ENCODE measurements at places on chromosomes 2 and 18. TPM values are rescaled to one million over a fixed set of nuclear protein-coding genes. Genes with fewer than 3 reads are reported as not detected.

- no peak for DNase-seq
These were observed 9.7 kb downstream of the PROKR1 start for GRCh38 chr2:68653034-68653433.

Gene FSIP2
- total RNA-seq: not detected

- no peak for DNase-seq
These were observed 92.8 kb upstream of the BARD1 start for GRCh38 chr2:214902286-214902685.

- DNase-seq: no peak
These were observed 384.3 kb upstream of the SYT4 start for GRCh38 chr18:43661570-43661969.

GRCh38 chr2:132416723-132417395 lies at the start of gene GPR39:
GPR39 (plus strand) TSS chr2:132416805.
- DNase-seq: no peak

DNA sequence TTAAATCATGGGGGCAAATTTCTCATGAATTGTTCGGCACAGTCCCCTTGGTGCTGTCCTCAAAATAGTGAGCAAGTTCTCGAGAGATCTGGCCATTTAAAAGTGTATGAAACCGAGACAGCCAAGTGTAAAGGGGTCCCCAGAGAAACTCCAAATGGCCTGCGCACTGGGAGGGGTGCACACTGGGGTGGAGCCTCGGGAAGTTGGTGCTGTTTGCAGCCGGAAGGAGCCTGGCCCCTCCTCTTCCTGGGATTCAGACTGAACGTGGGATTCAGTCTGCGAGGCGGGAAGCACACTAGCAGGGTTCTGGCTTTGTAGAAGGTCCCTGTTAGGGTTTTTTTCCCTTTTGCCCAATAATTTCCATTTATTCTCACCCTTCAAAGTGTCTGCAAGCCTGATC lies 48.8 kb downstream of the RABL2A start:
- DNase-seq: no peak

- DNase-seq: no peak
These were observed 172.3 kb downstream of the IKZF2 start for GRCh38 chr2:212979046-212979612.

Gene MLPH
- total RNA-seq: 81.4 TPM

Gene CFAP221
- total RNA-seq: 0.96 TPM

- no peak for DNase-seq
These were observed 30.1 kb upstream of the BCL11A start for GRCh38 chr2:60583604-60584003.

DNA sequence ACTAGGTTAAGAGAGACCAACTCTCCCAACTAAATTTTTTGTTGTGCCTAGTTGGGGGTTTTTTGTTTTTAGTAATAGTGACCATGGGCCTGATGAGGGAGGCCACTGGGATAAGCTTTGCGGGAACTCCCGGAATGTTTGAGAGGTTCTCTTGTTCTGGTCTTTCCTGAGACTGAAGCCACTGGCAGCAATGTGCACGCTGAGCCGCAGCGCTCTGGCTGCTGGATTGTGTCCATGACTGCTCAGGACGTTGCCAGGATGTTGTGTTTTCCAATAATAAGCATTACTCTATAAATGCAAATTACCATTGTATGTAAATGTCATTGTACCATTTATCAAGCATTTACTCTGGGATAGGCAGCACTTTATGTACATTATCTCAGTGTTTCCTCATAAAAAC lies 126.1 kb downstream of the GALNT1 start:
- DNase-seq: no peak

Gene ANKRD36B
- 16.5 TPM for total RNA-seq

GRCh38 chr2:232903989-232904388 lies 33.9 kb downstream of the SNORC start:
- no peak for DNase-seq

GRCh38 chr2:24825883-24826772 lies 32.9 kb downstream of the CENPO start:
- DNase-seq: no peak

GRCh38 chr2:163733956-163734355 lies 1.9 kb downstream of the FIGN start:
- no peak for DNase-seq

Gene ALPG
- 0.10 TPM for total RNA-seq

- DNase-seq: no peak
These were observed 124.2 kb upstream of the CCDC68 start for GRCh38 chr18:55083461-55083860.

- DNase-seq: no peak
These were observed 65.7 kb upstream of the EPHA4 start for GRCh38 chr2:221637851-221638250.

GRCh38 chr2:152492911-152493310 lies 157.9 kb downstream of the FMNL2 start:
- DNase-seq: no peak

DNA sequence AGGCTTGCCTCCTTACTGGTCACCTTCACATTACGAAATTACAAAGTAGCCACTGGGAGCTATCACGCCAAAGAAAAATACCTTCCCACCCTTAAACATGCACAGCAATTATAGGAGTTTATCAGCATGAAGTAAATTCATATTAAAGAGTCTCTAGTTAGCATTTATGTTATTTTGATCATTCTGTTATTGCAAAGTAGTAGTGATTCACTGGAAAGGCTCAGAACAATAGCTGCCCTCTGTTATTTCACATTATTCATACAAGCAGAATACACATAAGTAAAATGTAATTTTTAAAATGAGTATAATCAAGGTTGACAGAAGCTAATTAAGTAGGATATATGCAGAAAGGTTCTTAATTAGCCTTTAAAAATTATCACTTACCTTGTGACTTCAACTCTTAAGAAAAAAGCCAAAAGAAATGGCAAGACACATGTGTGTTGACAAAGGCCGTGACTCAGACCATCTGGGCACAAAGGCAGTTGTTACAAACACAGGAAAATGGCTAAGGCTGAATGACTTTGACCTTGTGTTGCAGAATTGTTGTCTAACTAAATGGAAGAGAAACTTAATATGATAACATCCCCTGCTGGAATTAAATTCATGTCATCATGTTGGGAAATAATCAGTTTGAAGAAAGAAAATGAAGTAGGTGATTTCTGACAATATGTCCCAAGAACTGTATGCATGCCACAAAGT lies 108.3 kb downstream of the ARL6IP6 start:
- DNase-seq: no peak

Gene ABCB11
- 0.12 TPM for total RNA-seq
